ENCODE measurements at places on chromosomes 5 and 9. TPM values are rescaled to one million over a fixed set of nuclear protein-coding genes. Genes with fewer than 3 reads are reported as not detected.
A peak's percentile ranks its signal among the peaks of the same experiment; 100 is the strongest.

Gene SGCD
- not detected for total RNA-seq

Gene CCNO
- not detected for total RNA-seq

Gene COL5A1
- 0.29 TPM for total RNA-seq

Gene BAAT
- not detected for total RNA-seq

Gene UNC13B
- total RNA-seq = 1.3 TPM

Gene FOXD4
- total RNA-seq = not detected

Gene FGF10
- not detected for total RNA-seq

GRCh38 chr5:131357739-131358561 is 94.1 kb downstream of the CDC42SE2 start:
- peak overlapping the region; percentile 42 for H3K4me3 ChIP-seq
- DNase-seq = peak; percentile 55
- peaks cover 49% of the 10 kb centered on the region for H3K36me3 ChIP-seq
- peaks cover 68% of the 10 kb centered on the region for H3K4me1 ChIP-seq
- H3K27me3 ChIP-seq = no peaks in the 10 kb centered on the region
- H3K27ac ChIP-seq = peak overlapping the region; percentile 85

DNA sequence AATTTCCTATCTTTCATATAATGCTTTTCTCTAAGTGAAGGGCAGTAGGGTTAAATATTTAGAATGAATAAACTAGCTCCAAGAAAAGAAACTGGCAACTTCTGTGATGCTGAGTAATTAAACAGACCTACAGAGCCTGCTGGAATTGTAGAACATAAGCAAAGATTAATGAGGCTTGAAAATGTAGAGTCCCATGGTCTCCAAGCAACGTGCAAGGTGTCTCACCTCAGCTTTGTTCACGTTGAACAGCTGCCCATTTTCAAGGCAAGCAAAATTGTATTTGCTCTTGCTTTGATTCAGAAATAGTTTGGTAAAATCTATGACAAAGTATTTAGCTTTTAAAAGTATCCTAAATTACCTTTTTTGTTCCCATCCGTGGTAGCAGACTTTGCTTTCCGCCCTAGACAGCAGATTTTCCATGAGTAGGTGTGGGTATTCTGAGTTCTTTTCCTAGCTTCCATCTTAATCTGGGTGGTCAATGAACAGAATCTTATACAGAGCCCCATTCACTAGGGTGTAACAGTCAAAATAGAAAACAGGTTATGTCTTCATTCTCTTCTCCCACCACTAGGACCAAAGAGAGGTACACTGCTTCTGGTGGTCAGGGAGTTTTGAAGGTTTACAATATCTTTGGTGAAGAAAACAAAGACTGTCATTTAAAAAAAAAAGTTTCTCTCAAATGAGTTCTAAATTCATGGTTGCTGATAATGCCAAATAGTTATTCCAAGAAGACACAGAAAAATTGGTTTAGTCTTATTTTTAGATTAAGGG is 52.1 kb upstream of the TYRP1 start:
- H3K4me3 ChIP-seq = no peak overlapping the region
- no peak overlapping the region for H3K27ac ChIP-seq
- DNase-seq = no peak
- H3K36me3 ChIP-seq = no peaks in the 10 kb centered on the region

DNA sequence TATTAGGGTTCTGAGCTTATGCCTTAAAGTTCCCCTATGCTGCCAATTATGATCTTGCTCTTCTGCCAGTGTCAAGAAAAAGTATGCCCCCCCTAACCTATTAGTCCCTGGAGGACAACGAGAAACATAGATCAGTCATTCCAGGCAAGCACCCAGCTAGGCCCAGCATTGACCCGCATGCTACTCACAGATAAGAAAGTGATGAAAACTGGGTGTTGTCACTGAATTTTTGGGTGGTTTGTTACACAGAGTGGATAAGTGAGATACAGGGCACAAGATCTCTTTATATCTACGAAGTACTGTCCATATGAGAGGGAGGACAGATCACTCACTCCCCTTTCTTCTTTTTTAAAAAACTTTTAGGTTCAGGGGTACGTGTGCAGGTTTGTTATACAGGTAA is 6.4 kb upstream of the TEX48 start:
- H3K27me3 ChIP-seq = no peaks in the 10 kb centered on the region
- H3K27ac ChIP-seq = peak overlapping the region; percentile 97
- no peak overlapping the region for H3K4me3 ChIP-seq
- no peak for DNase-seq
- H3K36me3 ChIP-seq = peaks cover 31% of the 10 kb centered on the region

DNA sequence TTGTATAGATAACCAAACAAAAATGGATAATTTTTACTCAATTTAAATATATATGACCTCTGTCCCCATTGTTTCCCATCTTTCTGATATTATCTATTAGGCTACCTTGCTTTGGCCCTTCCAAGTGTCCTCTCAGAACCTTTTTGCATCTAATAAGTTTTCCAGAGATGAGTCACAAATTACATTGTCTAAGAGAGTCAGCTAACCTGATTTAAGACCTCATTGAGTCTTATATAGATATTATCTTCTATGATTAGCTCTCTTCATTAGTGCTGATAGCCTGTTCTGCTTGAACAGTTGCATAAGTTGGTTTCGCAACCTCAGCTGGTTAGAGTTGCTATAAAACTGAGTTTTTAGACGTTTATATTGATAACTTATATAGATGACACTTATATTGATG is 623.1 kb downstream of the LRRC70 start:
- no peak overlapping the region for H3K4me3 ChIP-seq
- H3K4me1 ChIP-seq = no peaks in the 10 kb centered on the region
- DNase-seq = no peak
- no peaks in the 10 kb centered on the region for H3K27me3 ChIP-seq

- H3K4me3 ChIP-seq = no peak overlapping the region
- H3K27me3 ChIP-seq = peaks cover 8% of the 10 kb centered on the region
- H3K36me3 ChIP-seq = no peaks in the 10 kb centered on the region
- H3K4me1 ChIP-seq = no peaks in the 10 kb centered on the region
- DNase-seq = no peak
Observed at GRCh38 chr9:90770182-90770738, 31.4 kb upstream of the SYK start.

- H3K4me3 ChIP-seq = no peak overlapping the region
- no peaks in the 10 kb centered on the region for H3K36me3 ChIP-seq
- peaks cover 3% of the 10 kb centered on the region for H3K4me1 ChIP-seq
- H3K27me3 ChIP-seq = peaks cover 1% of the 10 kb centered on the region
Observed at GRCh38 chr9:4755026-4755609, 14.1 kb upstream of the AK3 start.

- H3K27ac ChIP-seq = no peak overlapping the region
- H3K27me3 ChIP-seq = peaks cover 1% of the 10 kb centered on the region
Observed at GRCh38 chr5:179217356-179217755, 127.9 kb downstream of the ADAMTS2 start.

- H3K27me3 ChIP-seq = no peaks in the 10 kb centered on the region
- H3K36me3 ChIP-seq = peaks cover 3% of the 10 kb centered on the region
- no peak overlapping the region for H3K4me3 ChIP-seq
- DNase-seq = no peak
- no peak overlapping the region for H3K27ac ChIP-seq
- peaks cover 8% of the 10 kb centered on the region for H3K4me1 ChIP-seq
Observed at GRCh38 chr5:111134864-111135263, 42.7 kb downstream of the WDR36 start.

DNA sequence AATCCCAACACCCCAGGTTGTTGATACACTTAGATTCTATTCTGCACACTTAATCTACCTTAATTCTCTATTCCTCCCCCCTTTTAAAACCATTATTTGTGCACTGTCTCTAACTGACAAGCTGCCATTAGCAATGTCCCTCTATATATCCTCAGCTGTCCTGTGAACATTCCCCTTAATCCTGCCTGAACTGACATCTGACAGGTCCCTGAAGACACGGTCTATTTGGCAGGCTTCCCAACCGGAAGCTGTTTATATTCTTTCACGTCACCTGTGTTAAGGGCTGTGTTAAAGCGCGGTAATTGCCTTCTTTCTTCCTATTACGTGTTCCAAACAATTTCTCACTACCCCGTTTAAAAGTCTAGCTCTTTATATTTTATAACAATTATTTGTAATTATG is 277.3 kb downstream of the CDH9 start:
- no peaks in the 10 kb centered on the region for H3K36me3 ChIP-seq
- DNase-seq = no peak
- H3K27ac ChIP-seq = no peak overlapping the region
- no peaks in the 10 kb centered on the region for H3K4me1 ChIP-seq

DNA sequence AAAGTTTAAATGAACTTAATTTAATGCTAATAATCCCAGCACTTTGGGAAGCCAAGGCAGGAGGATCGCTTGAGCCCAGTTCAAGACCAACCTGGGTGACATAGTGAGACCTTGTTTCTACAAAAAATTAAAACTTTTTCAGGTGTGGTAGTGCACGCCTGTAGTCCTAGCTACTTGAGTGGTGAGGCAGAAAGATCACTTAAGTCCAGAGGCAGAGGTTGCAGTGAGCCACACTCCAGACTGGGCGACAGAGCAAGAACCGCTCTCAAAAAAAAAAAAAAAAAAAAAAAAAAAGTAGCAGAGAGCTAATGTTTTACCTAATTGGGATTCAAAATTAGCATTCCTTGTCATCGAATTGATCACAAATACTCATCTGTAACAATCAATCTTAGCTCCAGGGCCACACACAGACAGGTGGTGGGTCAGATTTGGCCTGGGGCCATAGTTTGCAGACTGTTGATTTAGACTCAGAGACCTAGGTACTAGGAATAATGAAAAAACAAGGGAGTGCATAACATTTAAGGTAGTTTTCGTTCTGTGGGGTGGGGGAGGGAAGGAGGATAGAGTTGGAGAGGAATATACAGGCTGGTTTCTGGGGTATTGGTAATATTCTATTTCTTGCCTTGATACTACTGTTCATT is 21.4 kb downstream of the HSDL2 start:
- no peak overlapping the region for H3K27ac ChIP-seq
- H3K27me3 ChIP-seq = no peaks in the 10 kb centered on the region
- DNase-seq = no peak
- H3K36me3 ChIP-seq = peaks cover 16% of the 10 kb centered on the region
- H3K4me1 ChIP-seq = no peaks in the 10 kb centered on the region

- no peaks in the 10 kb centered on the region for H3K27me3 ChIP-seq
- no peak overlapping the region for H3K27ac ChIP-seq
- DNase-seq = peak; percentile 1
- no peaks in the 10 kb centered on the region for H3K4me1 ChIP-seq
- H3K4me3 ChIP-seq = no peak overlapping the region
- no peaks in the 10 kb centered on the region for H3K36me3 ChIP-seq
Observed at GRCh38 chr9:118595719-118596305, 773.4 kb downstream of the BRINP1 start.

DNA sequence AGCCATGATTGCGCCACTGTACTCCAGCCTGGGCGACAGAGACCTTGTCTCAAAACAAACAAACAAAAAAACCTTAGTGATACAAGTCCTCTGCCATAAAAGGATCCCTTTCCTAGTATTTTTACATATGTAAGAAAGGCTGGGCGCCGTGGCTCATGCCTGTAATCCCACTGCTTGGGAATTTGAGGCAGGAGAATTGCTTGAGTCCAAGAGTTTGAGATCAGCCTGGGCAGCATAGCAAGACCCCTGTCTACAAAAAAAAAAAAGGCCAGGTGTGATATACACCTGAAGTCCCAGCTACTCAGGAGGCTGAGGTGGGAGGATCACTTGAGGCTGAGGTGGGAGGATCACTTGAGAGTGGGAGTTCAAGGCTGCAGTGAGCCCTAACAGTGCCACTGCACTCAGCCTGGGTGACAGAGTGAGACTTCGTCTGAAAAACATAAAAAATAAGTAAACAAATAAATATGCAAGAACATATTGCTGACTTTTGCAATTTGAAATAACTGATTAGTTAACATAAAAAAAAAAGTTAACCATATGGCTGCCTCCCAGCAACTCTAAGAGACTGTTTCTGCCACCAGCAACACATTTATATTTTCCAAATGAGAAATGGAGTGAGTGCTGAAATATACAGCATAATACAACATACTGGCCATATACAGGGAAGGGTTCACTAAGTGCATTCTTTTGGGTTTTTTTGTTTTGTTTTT is 6.9 kb downstream of the ZNF367 start:
- H3K36me3 ChIP-seq = peaks cover 40% of the 10 kb centered on the region
- no peaks in the 10 kb centered on the region for H3K27me3 ChIP-seq
- no peak overlapping the region for H3K4me3 ChIP-seq
- H3K4me1 ChIP-seq = peaks cover 29% of the 10 kb centered on the region

DNA sequence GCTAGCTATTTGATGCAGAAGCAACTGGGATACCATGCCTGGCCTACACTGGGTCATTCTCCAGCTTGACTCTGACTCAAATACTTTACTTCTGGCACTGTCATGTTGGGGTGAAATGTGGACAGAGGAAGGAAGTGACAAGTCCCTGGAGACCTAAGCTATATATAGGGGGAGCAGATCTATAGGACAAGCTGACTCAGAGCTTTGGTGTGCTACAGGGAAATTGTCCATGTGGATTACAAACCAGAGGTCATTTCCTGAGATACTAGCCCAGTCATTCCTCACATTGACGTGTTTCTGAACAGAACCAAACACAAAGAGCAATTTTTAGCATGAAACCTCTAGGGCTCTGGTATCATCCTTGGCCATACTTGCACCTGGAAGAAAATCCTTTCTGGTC is 531.6 kb upstream of the CLINT1 start:
- H3K4me3 ChIP-seq = no peak overlapping the region
- H3K27ac ChIP-seq = no peak overlapping the region
- no peak for DNase-seq
- no peaks in the 10 kb centered on the region for H3K4me1 ChIP-seq

Data from activated CD8-positive, alpha-beta T cell treated with anti-CD3 and anti-CD28 coated beads for 36 hours (primary cell).